ENCODE measurements at places on chromosomes 1 and 21.

GRCh38 chr1:61070054-61070453, 12.3 kb upstream of the NFIA start:
- DNase-seq, result no peak

DNA sequence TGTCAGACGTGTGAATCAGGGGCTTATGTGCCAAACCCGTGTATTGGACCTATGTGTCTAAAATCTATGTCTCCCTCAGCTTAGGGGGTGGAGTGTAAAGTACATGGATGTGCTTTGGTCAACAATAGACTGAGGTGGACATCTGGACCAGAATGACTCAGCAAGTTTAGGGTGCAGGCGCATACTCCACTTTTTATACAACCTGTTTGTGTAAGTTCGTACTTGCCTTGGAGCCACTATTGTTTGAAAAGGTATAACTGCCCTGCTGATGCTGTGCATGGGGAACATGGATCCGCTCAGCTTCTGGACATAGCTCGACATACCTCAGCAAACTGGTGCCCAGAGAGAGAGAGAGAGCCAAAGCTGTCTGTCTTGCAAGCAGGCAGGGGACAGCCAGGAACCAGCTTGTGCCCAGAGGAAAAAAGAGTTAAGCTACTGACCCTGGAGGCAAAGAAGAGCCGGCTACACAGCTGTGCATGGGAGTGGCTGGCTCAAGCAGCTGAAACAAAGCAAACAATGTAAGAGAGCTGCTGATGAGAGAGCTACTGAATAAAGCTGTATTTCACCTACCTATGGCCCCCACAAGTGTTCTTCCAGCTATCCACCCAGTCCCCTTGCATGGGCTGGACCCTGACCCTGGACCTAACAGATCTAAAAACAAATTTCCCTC, 41.2 kb downstream of the GJA5 start:
- no peak for DNase-seq

DNA sequence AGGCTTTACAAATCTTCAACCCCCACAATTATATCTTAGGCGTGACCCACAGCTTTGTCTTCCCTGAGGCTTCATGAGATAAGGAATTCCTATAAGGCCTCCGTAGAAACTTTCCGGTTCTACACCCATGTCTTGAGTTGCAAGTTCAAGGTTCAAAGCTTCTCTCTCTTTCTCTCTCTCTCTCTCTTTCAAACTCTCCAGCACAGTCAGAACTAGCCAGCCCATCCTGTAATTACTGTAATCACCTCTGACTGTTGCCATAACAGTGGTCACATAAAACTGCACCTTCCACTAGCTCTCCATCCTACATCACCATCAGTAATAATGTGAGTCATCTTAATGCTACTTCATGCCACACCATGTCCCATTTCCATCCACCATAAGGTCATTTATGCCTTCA, 90.0 kb upstream of the NFASC start:
- DNase-seq, result no peak

DNA sequence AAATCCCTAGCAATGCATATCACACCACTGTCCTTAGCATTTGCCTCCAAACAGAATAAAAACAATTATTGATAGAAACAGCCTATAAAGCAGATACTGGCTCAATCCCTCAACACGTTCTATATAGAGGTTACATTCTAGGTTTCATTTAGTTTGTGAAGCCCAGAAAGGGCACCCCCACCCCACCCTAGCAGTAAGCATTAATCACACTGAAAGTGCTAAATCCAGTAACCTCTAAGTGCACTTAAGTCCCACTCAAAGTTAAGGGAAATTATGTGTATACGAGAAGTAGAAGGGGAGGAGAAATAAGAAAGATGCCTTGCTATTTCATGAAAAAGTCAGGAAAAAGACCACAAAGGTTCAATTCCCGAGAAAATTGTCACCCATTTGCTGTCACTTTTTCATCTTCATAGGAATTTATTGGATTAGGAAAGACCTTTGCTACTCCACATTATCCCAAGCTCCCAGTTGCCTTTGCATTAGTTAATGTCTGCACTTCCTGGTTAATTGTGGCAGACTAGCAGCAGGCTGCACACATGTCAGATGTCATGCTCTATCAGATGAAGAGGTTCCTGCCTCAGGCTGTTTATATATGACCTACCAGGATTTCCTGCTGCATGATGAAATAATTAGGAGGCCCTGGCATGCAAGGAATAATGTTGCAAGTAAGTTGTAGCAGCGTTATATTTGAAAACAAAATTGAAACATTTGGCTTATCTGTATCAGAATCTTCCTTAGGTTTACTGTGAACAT, 54.5 kb upstream of the LHX8 start:
- DNase-seq, result no peak

GRCh38 chr1:230909974-230910754, 41.8 kb upstream of the C1orf198 start:
- no peak for DNase-seq

DNA sequence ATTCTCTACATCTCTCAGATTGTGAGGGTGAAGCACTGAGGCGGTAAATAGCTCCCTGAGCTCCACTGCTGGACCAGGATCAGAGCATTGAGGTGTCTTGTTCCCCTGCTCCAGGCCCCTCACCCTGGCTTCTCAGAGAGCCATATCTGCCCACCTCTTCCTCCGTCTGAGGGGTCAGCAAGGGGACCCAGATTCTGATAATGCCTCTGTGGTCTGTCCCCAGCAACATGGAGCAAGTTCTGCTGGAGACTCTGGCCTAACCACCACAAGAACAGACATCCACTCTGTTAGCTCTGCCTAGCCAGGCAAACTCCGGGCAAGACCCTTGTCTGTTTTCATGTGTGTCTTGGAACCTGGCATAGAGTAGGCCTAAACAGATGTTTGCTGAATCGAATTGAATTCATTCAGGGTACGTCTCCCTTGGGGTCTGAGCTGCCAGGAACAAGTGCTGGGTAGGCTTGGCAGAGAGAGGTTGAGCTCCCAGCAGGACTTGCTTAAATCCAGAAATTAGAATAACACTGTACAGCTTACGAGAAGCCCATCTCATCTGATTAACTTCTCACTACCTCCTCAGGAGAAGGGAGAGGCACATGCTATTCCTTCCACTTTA, 2.3 kb downstream of the TRAF5 start:
- no peak for DNase-seq

- no peak for DNase-seq
Measured at GRCh38 chr1:241627453-241628259, 12.5 kb downstream of the CHML start.

- DNase-seq, result no peak
Measured at GRCh38 chr21:29384683-29385359, 86.1 kb downstream of the BACH1 start.

- DNase-seq, result no peak
Measured at GRCh38 chr1:42860339-42861013, 14.1 kb downstream of the ZNF691 start.

- no peak for DNase-seq
Measured at GRCh38 chr1:76294482-76295194, 220.1 kb downstream of the ST6GALNAC3 start.

GRCh38 chr1:221316491-221317056, 425.3 kb downstream of the DUSP10 start:
- no peak for DNase-seq

DNA sequence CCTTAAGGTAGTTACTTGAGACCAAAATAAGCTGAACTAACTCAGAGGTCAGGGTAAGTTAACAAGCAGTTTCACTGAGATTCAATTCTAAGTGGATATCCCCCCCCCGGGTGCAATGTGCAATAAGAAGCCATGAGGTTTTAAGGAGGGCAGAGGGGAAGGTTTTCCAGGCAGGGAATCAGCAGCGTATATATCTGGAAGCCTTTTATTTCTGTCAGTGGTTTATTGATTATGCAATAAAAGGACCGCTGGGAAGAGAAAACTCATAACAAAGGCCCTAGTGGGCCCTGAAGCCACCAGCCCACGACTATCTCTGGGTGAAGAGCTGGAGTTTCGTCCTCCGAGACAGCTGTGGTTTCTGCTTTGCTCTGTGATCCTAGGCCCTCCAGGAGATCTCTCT, 53.1 kb upstream of the CTPS1 start:
- DNase-seq, result no peak

DNA sequence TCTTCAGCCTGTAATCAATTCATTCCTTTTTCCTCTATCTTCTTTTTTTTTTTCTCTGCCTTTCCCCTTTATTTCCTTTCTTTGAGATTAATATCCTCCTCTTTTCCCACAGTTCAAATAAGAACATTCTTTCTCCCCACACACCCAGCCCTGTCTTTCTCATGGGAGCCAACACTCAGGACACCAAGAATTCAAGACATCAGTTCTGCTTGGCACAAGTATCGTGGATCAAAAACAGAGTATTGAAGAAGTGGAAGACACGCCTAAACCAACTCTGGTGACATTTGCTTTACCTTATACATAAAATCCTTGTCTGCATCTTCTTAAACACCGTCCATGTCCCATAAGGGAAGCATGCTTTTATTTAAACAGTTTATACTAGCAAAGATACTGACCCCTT, 2.9 kb downstream of the CD1E start:
- no peak for DNase-seq

DNA sequence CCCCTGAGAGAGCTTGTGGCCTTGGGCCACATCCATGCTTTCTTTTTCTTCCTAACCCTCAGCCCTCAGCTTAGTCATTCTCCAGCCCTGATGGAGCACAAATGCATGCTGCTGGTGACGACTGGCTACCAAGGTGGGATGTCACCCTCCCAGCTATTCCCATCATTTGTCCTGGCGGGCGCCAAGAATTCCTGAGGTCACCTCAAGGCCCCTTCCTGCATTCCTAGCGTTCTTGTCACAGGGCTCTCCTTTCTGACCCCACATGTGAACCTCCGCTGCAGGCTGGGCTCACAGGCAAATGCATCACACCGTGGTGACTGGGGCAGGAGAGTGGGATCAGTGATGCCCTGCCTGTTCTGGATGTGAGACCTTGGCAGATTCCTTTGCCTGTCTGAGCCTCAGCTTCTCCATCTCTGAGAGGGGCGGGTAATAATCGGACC, 53.4 kb upstream of the IFFO2 start:
- no peak for DNase-seq

- no peak for DNase-seq
Measured at GRCh38 chr1:220702733-220703270, 12.6 kb downstream of the C1orf115 start.

- no peak for DNase-seq
Measured at GRCh38 chr1:182845379-182845778, 6.2 kb downstream of the DHX9 start.

GRCh38 chr1:204493145-204493983, 1.2 kb downstream of the PIK3C2B start:
- no peak for DNase-seq

- no peak for DNase-seq
Measured at GRCh38 chr1:17683598-17683997, 71.5 kb upstream of the ACTL8 start.

DNA sequence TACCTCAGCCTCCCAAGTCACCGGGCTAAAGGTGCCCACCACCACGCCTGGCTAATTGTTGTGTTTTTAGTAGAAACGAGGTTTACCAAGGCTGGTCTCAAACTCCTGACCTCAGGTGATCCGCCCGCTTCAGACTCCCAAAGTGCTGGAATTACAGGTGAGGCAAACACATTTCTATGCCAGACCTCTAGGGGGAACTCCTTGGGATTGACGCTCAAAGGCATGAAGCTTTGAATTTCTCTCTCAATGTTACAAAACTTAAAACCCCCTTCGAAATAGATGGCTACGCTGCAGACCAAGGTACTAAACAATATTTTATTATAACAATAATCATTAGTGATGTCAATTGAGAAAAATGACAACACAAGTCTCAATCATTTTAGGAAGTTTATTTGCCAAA, 330.0 kb downstream of the SETD4 start:
- DNase-seq, result no peak
